Stimulated activated CD4-positive, alpha-beta T cell treated with anti-CD3 and anti-CD28 coated beads, Interleukin-1b, Interleukin-23, amount 100 ng/mL, for 1 hour (primary cell): ENCODE measurements at places on chromosomes 4 and X.

DNA sequence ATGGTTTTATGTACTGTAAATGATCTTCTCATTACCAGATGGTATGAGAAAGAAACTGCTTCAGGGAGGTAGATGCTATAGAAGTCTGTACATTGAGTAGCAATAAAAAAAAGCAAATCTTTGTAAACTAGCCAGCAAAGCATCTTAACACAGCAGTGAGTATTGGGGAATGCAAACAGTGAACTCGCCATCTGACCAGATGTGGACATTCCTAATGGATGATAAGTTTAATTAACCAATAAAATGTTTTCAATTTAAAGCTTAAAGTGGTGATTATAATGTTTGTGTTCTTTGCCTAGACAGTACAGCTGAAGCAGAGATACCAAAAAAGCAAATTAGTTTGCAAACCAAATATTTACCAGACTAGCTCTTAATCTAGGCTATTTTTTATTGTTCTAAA, 1144.2 kb downstream of the FAT4 start:
- no peak for DNase-seq

GRCh38 chrX:13257223-13258051, 62.4 kb downstream of the ATXN3L start:
- no peak for DNase-seq

- no peak for DNase-seq
Measured at GRCh38 chr4:27187786-27188185, 327.1 kb downstream of the STIM2 start.

- DNase-seq = no peak
Measured at GRCh38 chr4:12137575-12137974, 708.9 kb upstream of the HS3ST1 start.

DNA sequence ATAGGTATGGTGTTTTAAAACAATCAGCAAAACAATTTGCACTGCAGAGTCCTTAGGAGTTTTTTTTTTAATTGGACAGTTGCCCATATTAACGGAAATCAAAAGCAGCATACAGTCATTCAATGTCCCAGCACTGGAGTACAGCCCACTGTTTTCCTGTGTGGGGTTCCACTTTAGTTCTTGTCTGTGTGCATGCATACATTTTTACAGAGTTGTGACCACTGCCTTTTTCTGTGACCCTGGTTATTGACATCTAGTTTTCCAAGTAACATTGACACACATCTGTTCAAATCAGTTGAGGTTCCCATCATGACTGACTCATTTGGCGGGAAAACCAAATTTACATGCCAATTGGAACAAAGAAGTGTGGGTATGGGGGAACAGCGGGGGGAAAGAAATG, 83.3 kb downstream of the HPRT1 start:
- DNase-seq = no peak

- no peak for DNase-seq
Measured at GRCh38 chr4:145218251-145218650, 37.9 kb upstream of the OTUD4 start.

DNA sequence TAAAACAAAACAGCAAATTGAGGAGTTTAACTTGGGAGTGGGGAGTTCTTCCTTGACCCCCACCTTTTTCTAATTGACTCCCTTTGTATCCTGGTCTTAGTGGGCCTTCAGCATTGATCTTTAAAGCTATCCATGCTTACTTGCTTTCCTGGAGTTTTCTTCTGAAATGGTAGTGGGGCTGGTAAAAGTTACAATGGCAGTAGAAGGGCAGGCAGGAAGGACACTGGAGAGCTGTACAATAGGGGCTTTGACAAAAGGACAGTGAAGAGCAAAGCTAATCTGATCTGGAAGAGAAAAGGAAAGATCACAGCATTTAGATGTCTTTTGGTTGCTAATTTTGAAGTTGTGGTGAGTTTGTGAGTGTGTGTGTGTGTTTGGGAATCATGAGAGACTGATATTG, 111.5 kb downstream of the MID1 start:
- no peak for DNase-seq

GRCh38 chr4:40214038-40214437, 17.2 kb downstream of the RHOH start:
- no peak for DNase-seq

DNA sequence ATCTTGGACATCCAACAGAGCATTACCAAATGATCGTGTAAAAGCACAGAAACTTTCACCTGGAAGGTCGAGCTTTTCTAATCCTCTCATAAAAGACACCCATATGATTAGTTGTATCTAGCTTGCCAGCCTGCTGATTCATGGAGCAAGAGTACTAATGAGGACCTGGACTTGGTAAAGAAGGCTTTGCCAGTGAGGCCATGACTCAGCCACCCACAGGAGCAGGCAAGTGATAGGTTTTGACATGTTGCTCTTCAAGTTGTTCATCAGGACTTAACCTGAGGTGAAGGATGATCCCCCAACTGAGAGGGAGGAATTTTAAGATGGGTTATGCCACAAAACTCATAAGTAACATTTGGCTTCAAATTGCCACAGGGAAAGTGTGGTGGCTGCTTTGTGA, 24.7 kb upstream of the EPGN start:
- no peak for DNase-seq

DNA sequence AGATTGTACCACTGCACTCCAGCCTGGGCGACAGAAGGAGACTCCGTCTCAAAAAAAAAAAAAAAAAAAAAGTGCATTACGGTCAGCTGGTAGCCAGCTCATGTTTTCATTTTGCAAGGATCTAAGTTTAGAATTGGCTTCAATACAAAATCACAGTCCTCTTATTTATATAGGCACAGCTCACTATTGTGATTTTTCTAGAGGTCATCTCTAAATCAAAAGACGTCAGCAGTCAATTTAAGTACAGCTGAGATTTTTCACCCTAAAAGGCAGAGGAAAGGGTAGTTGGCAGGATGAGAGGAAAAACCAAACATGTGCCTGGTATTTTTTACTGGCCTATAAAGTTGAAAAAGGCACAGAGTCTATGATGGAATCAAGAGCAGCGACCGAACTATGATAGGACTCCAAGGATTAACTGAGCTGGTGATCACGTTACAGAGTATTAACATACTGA, 30.8 kb downstream of the ASB5 start:
- DNase-seq = no peak

DNA sequence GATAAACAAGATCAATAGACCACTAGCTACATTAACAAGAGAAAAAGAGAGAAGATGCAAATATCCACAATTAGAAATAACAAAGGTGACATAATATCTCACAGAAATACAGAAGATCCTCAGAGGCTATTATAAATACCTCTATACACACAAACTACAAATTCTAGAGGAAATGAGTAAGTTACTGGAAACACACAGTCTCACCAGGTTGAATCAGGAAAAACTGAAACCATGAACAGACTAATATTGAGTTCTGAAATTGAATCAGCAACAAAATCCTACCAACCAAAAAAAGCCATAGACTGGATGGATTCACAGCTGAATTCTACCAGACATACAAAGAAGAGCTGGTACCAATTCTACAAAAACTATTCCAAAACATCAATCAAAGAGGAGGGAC, 211.8 kb upstream of the CPEB2 start:
- DNase-seq = no peak

- no peak for DNase-seq
Measured at GRCh38 chr4:143186212-143186611, 1.5 kb downstream of the USP38 start.

DNA sequence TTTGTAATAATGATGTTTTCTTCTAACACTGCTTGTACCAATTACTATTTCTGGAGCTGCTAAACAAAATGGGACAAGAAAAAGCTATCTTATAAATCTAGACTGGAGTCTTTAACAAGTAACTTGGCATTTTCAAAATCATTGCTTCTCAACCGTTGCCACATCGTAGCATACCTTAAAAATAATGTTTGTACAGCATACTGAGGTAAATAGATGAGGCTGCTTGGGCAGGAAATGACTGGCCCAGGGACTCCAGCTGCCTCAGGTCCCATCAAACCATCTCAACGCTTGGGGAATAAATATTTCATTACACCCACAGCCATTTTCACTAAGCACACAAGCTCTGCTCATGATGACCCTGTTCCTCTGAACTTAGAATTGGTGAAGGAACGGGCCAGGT, 115.1 kb downstream of the SPANXA1 start:
- no peak for DNase-seq

GRCh38 chrX:19198473-19198872, 76.2 kb upstream of the ADGRG2 start:
- no peak for DNase-seq

- DNase-seq = no peak
Measured at GRCh38 chr4:145482209-145483037, 770 bp downstream of the SMAD1 start.

DNA sequence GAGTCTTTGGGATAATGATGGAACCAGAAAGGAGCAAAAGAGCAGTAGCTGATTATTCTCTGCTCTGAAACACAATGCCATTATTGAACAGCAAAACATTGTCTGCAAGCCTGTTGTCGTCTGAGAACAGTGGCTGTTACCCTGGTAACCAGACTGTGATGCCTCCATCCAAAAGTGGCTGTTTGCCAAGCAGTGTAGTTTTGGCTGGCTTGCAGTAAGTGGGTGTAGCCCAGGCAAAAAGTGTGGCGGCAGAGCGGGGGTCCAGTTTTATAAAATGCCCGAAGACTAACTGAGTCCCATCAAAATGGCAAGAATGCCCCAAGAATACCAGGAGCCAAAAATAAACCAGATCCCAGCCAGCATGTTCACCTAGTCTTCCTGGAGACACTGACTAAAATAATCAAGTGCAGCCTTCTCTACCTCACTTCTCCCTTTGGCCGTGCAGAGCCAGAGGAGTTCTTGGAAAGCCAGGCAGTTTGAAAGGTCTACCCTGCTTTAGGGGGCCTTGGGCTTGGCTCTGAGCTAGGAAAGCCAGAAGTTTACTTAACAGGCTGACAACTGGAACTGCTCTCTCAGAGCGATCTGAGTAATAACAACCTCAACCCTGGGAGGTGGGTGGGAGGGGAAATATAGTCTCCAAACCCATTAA, 2.6 kb downstream of the PLP1 start:
- no peak for DNase-seq

GRCh38 chrX:139290310-139290709, 240.2 kb upstream of the F9 start:
- no peak for DNase-seq

GRCh38 chr4:90241008-90241407, 113.8 kb downstream of the CCSER1 start:
- DNase-seq = no peak

- no peak for DNase-seq
Measured at GRCh38 chr4:165207016-165207430, 338 bp upstream of the KLHL2 start.

DNA sequence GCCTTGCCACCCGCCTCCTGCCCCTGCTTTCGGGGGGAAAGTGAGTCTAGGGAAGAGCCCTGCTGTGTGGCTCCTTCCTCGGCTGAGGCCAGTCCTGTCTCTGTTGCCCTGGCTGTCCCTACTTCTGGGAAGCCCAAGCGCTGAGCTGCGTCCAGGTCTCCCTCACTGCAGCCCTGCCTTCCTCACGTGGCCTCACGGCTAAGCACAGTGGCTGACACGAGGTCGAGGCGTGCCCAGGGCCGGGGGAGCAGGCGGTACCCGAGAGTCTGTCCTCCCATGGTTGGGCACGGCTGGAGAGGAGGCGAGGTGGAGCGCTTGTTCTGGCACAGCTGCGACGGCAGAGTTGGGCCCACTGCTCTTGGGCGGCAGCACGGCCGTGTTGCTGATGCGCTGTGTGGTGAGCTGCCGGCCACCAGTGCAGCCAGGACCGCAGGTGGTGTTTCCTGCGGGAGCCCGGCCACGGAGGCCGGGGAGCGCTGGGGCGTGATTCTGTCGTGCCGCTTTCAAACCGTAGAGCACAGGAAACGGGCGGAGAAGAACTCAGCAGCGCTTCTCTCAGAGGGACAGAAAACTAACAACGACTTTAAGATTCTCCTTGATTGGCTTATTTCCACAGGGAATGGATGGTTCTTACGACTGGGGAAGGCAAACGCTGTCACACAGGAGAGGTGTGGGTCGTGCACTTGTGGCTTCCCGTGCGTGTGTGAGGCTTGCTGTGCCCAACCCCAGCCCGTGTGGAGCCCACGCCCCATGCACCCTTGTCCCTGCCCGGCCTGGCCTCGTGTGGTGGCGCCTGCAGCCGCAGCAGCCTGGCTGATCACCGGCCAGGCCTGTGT, 21.3 kb downstream of the MAEA start:
- no peak for DNase-seq

- no peak for DNase-seq
Measured at GRCh38 chr4:8283161-8283560, 13.6 kb downstream of the HTRA3 start.

GRCh38 chrX:15525664-15526416, 25.2 kb downstream of the BMX start:
- no peak for DNase-seq

DNA sequence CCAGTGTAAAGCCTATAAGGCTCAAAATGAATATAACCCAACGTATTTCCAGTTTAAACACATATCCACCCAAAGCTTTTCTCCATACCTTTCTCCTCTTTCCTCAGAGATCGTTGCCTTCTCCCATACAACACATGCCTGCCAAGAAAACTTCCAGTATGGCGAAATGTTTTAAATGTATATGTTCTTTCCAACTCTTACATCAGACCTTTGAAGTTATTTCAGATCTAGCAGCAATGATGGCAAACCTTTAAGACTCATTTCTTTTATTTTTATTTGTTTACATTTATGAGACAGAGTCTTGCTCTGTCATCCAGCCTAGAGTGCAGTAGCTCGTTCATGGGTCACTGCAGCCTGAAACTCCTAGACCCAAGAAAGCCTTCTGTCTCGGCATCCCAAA, 265.4 kb downstream of the BMPR1B start:
- DNase-seq = no peak

DNA sequence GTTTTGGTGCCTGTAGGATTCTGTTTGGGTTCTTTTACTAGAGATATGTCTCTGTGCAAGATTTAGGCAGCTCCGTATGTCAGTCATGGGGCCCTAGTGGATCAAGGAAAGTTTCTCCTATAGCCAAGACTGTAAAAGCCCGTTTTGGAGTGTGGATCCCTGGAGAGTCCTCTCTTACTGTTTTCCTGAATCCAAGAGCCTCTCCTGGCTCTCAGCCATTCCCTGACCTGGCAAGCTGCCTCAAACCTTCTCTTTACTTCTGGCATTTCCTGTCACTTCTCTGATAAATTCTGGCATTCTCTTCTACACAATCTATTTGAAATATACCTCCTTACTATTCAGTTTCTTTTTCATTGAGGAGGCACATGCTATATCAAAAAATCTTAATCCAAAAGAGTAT, 41.4 kb downstream of the DCAF12L2 start:
- no peak for DNase-seq
